ENCODE measurements at places on chromosomes 11 and 22. TPM values are rescaled to one million over a fixed set of nuclear protein-coding genes. Genes with fewer than 3 reads are reported as not detected.

The TSSK2 gene
- not detected for total RNA-seq

The CXCR5 gene
- not detected for total RNA-seq

The FGF19 gene
- total RNA-seq: not detected

- DNase-seq: no peak
Observed at GRCh38 chr22:24424901-24425775, 2.3 kb upstream of the ADORA2A start.

DNA sequence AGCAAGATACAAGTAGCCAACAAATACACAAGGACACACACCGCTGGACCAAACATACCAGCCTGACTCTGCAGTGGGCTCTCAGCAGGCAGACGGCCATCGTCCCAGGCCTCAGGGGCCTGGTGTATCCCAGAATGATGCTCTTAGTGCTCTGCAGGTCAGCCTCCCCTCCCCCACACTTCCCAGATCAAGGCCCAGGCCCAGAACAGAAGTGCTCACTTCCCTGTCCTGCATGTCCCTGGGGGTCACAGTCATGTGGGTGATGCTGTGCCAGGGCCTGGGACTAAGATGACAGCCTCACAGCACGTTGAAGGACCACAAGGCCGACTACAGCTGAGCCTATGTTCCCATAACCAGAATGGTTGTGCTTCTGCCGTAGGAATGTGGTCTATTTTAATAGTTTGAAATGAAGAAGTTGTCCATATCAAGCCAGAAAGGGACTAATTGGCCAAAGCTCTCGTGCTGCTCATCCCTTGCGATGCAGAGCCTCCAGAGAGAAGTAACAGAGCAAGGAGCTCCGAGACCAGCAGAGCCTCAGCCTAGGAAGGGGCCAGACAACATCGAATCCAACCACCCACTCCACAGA, 48.6 kb downstream of the GAB4 start:
- DNase-seq: no peak

GRCh38 chr11:64131683-64132190, 34.2 kb downstream of the MACROD1 start:
- DNase-seq: peak; percentile 24

- DNase-seq: no peak
Observed at GRCh38 chr11:34653031-34653430, 32.1 kb downstream of the EHF start.

- no peak for DNase-seq
Observed at GRCh38 chr11:112778091-112778876, 182.9 kb upstream of the NCAM1 start.

- no peak for DNase-seq
Observed at GRCh38 chr22:49008682-49009235, 818.9 kb downstream of the BRD1 start.

All from HepG2 (cell line).